ENCODE measurements at places on chromosomes 3 and 15.

DNA sequence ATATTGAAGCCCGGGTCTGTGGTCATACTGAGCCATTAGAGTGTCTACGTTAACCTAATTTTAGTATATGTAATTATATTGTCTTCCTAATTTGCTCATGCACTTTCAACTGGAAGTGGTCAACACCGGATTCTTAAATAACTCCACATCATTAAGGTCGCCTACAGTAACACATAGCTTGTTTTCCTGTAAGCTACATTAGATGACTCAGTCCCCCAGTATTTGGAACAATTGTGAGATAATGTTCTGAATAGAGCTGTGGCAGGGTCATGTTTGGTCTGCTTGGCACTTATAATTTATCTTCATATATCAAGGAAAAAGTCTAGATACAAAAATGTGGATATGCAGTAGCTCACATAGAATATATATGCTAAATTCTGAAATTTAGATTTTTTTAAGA lies 486.2 kb downstream of the IGSF11 start:
- no peak for DNase-seq

GRCh38 chr15:63879211-63879610 lies 45.5 kb upstream of the HERC1 start:
- no peak for DNase-seq

DNA sequence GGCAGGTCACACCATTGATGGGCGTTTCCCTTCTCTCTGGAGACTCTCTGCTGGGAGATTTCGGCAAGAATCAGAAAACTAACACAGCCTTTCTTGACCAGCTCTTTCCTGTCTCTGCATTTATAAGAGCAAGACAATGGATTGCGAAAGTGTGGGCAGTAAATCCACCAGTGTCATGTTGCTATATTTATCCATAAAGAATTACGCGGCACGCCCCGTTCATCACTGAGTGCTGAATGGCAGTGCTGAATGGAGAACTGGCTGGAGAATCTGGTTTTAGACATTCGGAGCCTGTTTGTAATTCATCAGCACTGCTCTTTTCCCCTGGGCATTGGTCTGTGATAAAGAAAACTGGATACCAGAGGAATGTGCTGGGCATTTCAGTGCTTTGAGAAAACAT lies 2.0 kb upstream of the CEMIP start:
- DNase-seq = no peak

DNA sequence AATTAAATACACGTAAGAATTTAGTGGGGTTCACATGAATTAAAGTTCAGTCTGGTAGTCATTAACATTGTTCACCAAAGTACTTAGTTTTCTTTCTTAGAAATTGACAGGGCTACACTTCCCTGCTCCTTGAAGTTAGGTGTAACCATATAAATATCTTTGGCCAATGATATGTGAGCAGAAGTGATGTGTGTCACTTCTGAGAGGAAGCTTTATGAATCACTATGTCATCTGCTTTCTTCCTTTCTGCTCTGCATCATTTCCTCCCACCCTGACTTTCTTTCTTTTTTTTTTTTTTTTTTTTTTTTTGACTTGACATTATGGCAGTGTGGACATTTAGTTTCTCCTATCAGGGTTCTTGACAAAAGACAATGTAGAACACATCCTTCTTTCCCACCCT lies 156.2 kb upstream of the COL8A1 start:
- DNase-seq = no peak

Data from activated CD4-positive, alpha-beta memory T cell treated with anti-CD3 and anti-CD28 coated beads, Interleukin-2, amount 10 ng/mL, durations not matched to agents 7 days and 5 days (primary cell).